ENCODE measurements at places on chromosomes 11 and 22. TPM values are rescaled to one million over a fixed set of nuclear protein-coding genes. Genes with fewer than 3 reads are reported as not detected.

DNA sequence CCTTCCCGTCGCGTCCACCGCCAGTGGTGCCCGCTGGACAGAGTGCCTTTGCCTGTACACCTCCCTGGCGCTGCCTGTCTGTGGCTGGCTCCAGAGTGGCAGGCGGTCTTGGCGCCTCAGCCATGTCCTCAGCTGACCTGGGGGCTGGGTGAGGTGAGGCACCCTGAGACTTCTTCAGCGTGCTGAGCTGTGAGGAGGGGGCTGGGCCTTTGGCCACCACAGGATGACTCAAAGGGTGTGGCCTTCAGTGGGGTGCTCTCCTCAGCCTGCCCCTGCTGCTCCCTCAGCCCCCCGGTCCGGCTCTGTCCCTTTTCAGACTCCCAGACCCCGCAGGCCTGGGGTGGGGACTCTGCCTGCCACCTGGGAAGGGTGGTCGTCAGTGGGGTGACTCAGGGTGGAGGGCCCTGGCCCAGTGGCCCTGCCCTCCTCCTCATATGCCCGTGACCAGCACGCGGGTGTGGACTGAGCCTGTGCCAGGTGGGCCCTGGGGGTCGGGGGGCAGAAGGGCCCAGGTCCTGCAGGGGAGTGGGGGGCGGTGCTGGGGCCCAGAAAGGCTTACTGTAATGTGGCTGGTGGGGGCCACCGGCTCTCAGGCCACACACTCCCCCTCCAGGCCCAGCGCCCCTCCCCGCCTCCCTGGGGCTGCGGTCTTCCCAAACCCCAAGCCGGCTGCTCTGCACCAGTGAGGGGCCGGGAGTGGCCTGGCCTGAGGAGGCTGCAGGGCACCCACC, 15.9 kb downstream of the CRELD2 start:
- DNase-seq: peak; percentile 74

GRCh38 chr22:30327864-30328345, 1.2 kb upstream of the TBC1D10A start:
- DNase-seq: no peak

- no peak for DNase-seq
Observed at GRCh38 chr11:64321533-64321932, 3.6 kb downstream of the PRDX5 start.

Gene PDHX
- total RNA-seq: 56.0 TPM

DNA sequence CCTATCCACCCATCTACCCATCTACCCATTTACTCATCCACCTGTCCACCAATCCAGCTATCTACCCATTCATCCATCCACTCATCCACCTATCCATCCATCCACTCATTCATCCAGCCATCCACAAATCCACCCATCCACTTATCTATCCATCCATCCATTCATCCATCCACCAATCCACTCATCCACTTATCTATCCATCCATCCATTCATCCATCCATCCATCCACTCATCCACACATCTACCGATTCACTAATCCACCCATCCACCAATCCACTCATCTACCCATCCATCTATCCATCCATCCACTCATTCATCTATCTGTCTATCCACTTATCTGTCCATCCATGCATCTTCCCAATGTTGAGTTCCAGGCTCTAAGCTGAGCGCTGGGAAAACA, 1.7 kb upstream of the SPI1 start:
- DNase-seq: no peak

- DNase-seq: no peak
Observed at GRCh38 chr11:134647066-134647743, 235.2 kb upstream of the B3GAT1 start.

- no peak for DNase-seq
Observed at GRCh38 chr11:70547821-70548670, 149.7 kb downstream of the CTTN start.

- DNase-seq: no peak
Observed at GRCh38 chr11:69892237-69892985, 73.2 kb upstream of the FGF3 start.

DNA sequence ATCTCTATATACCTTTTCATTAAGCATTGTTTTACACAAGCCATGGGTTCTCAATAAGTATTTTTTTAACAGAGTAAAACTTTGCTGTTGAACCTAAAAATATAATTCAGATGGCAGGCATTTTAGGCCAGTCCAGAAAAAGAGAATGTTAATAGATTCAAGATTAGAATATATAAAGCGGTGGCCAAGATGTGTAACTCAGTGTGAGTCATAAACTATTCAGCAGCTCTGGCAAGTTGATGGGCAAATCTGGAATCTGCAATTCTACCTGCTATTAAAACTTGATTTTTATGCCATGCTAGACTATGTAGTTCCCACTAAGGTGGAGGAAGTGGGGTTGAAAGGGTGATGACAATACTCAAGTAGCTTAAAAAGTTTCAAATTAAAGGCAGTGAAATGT, 45.4 kb downstream of the CASP12 start:
- DNase-seq: no peak

DNA sequence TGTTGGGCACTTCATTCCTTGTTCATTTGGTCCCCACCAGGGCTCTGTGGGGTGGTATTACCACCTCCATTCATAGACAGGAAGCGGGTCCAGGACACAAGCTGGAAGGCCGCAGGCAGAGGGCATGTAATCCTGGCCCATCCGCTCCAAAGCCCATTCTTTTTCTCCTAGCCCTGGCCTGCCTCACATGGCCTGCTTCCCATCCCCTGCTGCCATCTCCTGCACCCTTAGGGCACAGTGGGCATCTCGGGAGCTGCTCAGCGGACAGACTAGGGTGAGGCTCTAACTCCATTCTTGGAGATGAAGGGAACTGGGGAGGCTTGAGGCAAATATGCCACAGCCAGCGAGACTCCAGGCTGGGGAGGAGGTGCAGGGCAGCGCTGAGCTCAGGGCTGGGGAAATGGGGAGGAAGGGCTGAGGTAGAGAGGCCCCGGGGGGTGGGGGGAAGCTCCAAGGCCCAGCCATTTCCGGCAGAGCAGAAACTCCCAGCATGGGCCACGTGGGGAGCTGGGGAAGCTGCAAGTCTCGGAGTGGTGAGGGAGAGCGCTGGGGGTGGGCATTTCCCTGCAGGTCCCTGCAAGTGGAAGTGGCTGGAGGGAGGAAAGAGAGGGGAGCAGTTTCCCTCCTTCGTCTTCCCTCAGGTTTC, 14.3 kb upstream of the BCL9L start:
- DNase-seq: no peak

GRCh38 chr11:47355283-47356128, 3.0 kb upstream of the MYBPC3 start:
- peak; percentile 88 for DNase-seq

Gene DERL3
- 3.1 TPM for total RNA-seq

DNA sequence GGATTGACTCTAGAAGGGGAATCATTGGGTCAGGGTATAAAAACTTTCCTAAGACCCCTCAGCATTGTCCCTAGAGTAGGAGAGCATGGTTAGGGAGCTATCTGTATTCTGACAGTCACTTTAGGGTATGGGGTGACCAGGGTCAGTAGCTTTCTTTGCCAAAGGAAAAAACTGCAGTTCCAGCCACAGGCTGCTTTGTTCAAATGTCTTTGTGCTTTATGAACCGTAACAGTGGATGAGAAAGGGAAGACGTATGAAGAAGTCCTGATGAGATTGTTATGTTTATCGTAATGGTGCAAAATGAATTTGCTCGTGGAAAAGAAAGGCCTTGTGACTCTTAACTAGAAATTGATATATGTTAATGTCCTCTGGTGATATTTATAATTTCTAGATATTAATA, 30.0 kb downstream of the CYB5R2 start:
- DNase-seq: no peak

DNA sequence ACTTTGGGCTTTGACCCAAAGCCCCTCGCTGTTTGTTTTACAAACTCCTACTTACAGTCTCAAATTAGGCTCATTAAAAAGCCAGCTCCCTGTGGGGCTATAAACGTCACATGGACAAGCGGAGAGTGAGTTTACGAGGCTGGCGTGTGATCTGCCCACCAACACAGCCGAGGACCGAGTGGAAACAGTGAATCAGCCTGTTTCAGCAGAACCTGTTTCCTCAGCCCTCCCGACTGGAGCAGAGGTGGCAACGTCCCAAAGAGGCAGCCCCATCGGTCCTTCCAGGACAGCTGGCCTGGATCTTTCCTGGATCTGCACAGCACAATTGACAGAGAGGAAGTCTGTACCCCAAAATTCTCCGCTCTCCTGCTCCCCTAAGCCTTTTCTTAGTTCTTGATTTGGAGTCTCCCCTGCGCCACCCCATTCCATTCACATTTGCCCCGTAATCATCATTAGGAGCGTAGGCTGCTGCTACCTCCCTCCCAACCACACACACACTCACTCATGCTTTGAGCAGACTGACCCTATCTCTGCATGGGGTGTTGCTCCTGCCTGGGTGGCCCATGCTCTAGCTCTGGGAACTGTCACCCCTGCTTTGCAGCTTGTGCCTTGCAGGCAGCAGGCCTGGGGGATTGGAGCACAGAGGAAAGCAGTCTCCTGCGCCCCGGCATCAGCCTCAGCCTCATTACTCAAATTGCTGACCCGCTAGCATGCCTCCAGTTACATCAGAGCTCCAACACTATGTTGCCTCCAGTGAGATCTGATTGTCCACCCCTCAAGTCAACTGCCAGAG, 117.8 kb downstream of the NAT10 start:
- DNase-seq: no peak

GRCh38 chr11:87523276-87523675, 485.5 kb downstream of the TMEM135 start:
- no peak for DNase-seq

DNA sequence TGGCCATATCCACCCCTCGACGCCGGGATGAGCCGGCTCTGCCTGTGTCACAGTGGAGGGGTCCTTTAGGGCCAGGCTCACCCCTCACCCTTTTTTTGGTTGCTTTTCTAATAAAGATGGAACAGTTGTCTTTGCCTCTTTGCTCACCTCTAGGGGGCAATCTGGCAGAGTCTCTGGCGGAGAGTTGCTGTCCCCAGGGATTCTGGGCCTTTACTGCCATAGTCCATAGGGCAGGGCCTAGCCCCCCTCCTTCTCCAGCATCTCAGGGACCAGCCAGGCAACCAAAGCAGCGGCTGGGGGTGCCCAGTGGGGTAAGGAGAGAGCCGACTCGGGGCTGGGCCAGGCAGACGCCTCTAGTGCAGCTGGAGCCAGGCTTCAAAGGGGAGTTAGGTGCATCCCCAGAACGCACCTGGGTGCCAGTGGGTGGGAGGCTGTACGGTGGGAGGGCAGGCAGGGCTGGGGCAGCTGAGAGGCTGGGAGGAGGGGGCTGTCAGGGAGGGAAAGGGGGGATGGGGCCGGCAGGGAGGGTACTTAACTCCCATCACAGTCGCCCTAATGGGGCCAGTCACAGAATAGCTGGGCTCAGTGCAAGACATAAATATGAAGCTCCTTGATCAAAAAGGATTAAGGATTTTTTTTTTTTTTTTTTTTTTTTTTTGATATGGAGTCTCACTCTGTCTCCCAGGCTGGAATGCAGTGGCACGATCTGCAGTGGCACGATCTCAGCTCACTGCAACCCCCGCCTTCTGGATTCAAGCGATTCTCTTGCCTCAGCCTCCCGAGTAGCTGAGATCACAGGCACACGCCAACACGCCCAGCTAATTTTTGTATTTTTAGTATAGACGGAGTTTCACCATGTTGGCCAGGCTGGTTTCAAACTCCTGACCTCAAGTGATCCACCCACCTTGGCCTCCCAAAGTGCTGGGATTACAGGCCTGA, 2.5 kb upstream of the SUSD2 start:
- no peak for DNase-seq

GRCh38 chr11:5137996-5138395, at the start of gene OR52A5:
OR52A5 (minus strand) TSS chr11:5138356; CDS start chr11:5132642, 5,714 bp downstream.
- no peak for DNase-seq

- DNase-seq: no peak
Observed at GRCh38 chr11:56716379-56716854, 17.5 kb downstream of the OR9G1 start.

- DNase-seq: no peak
Observed at GRCh38 chr11:115379528-115379927, 124.7 kb downstream of the CADM1 start.

DNA sequence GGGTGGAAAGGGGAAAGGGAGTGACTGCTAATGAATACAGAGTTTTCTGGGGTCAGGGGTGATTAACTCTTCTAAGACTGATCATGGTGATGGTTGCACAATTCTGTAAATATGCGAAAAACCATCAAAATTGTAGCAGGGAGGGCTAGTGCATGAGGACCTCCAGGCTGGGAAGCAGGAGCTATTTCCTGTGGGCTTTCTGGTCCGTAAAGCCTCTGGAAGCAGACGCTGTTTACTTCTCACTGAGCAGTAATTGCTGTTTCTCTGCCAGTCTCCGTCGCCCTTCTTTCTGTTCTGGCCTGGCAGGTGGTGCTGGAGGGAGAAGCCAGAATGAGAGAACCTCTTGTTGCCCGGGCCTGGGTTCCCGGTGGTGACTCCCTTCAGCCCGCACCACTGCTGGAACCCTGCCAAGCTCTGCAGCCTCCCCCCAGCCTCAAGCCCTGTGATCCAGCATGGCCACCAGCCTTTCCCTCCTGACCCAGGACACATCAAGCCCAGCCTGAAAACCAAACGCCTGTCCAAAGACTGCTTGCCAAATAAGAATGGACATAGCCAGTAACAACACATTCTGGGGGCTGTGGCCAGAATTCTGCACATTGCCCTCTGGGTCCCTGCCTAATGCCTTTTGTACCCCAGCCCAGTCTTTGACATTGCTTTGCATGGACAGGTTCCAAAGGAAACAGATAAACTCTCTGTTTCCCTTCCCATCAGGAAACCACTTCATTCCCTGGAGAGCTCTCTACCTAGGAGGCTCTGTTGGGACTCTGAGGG, 201.0 kb upstream of the NAV2 start:
- DNase-seq: no peak

GRCh38 chr11:131038597-131038996, 122.3 kb upstream of the SNX19 start:
- DNase-seq: no peak

DNA sequence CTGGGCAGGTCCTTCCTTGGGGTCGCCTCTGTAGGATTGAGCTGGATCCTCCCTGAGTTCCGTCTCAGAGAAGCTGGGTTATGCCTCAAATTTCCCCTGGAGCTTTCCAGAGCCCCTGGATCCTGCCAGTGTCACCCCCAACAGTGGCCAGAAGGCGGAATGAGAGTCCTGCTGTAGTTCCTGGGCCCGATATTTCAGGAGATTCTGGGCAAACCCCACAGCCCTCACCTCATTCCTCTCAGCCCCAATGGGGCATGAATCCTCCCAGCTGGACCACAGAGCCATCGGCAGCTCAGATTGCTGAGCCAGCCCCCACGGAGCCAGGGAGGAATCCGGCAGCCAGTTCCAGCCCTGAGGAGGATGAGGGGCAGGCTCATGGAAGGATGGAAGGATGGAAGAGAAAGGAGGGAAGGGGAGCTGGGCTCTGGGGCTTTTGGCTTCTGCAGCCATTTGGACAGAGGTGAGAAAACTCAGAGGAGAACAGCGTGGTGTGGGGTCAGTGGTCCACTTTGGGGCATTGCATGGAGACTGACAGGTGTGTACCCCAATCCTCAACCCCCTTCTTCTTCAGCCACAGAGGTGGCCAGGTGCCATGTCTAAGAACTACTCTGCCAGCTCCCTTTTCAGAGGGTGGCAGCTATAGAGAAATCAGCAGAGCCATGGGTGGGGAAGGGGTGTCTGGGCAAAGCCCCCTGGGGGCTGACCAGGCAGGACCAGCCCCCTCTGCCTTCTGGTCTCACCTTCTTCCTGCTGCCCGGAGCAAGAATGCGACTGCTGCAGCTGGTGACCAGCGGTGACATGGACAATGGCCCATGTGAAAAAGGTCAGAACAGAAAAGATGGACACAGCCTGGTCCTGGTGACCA, 867.6 kb downstream of the TBC1D22A start:
- no peak for DNase-seq

- no peak for DNase-seq
Observed at GRCh38 chr11:34890089-34890488, 26.1 kb downstream of the APIP start.

Gene MMP13
- total RNA-seq: not detected

Gene CARD10
- 18.8 TPM for total RNA-seq

Measured in omental fat pad (tissue), 4 donors.